ENCODE measurements at places on chromosomes 16 and 17.

DNA sequence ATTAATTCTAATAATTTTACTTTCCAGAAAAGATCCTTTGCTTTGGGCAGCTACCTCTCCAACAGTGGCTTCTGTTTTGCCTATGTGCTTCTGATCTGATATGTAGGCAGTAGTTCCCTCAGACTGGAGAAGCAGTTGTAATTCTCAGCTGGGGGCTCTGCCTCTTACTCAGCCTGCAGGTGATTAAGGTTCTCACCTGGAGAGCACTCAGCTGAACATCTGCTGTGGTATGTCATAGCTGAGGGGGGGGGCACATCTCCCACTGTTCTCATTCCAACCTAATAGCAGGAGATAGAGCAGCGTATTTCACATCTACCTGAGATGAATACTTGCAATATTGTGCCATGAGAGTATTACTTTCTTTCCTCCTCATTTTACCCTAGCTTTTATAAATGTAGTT lies 511.9 kb upstream of the CDH8 start:
- no peak for DNase-seq

- no peak for DNase-seq
These were observed 252.4 kb downstream of the IRF8 start for GRCh38 chr16:86151239-86151851.

GRCh38 chr16:10881479-10882030 lies 4.6 kb downstream of the CIITA start:
- DNase-seq: no peak

DNA sequence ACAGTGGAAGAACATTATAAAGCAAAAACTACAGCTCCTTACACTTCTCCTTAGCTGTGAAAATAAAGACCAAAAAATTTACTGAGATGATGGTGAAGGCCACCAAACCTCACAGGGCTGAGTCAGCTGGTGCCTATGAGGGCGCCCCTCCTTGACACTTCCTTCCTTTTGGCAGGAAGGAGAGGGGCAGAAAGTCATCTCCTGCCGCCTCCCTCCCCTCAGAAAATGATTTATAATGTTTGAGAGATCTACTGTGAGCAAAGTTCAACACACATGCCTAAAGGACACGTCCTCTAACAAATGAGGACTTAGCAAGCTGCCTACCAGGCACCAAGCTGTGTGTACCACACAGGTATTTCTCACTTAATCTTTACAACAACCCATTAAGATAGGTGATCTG lies 245.7 kb downstream of the PRKCA start:
- no peak for DNase-seq

- no peak for DNase-seq
These were observed 206.3 kb downstream of the RAB11FIP4 start for GRCh38 chr17:31597646-31598398.

- DNase-seq: no peak
These were observed 15.0 kb downstream of the GNA13 start for GRCh38 chr17:65041518-65041917.

GRCh38 chr17:10025976-10026901 lies 121.2 kb upstream of the RCVRN start:
- no peak for DNase-seq

GRCh38 chr17:43741636-43742035 lies 17.0 kb downstream of the SOST start:
- DNase-seq: no peak

DNA sequence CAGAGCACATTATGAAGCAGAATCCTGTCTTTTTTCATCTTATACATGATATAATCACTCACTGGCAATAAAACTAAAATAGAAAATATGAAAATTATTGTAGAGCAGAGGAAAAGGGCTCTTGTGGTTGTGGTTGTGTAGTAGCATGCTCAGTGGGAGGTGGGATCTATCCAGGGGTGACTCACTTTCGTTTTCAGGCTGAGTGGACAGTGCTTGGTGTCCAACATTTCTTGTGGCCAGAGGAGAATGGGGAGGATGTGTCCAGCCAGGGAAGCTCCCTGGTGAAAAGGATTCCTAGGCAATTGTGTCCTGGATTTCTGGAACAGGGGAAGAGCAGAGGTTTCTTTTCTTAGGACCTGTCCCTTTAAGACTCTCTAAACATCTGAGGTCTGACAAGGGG lies 31.9 kb upstream of the CPHXL start:
- DNase-seq: no peak

- DNase-seq: no peak
These were observed 2.6 kb downstream of the ARHGAP23 start for GRCh38 chr17:38430822-38431221.

- DNase-seq: no peak
These were observed 84.5 kb downstream of the SOX9 start for GRCh38 chr17:72205357-72205756.

GRCh38 chr17:1907909-1908698 lies 78.3 kb downstream of the RPA1 start:
- no peak for DNase-seq

DNA sequence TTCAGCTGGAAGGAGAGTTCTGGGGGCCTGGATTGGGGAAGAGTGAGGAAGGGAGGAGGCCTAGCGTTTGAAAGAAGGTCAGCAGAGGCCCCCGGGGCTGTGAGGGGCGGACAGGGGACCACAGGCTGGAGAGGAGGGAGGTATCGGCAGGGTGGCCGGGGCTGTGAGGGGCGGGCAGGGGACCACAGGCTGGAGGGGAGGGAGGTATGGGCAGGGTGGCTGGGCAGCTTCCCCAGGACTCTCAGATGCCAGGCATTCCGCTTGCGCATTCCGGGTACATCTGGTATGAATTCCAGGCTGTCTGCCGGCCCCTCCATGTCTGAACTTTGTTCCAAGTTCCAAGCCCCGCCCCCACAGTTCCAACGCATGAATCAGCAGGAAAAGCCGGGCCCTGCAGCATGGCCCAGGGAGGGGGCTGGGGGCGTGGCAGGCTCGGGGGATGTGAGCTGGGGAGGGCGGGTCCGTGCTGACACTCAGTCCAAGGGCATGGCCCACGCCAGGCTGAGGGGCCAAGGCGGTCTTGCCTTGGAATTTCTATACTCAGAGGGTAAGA lies 4.3 kb upstream of the TLCD2 start:
- DNase-seq: peak; percentile 86

DNA sequence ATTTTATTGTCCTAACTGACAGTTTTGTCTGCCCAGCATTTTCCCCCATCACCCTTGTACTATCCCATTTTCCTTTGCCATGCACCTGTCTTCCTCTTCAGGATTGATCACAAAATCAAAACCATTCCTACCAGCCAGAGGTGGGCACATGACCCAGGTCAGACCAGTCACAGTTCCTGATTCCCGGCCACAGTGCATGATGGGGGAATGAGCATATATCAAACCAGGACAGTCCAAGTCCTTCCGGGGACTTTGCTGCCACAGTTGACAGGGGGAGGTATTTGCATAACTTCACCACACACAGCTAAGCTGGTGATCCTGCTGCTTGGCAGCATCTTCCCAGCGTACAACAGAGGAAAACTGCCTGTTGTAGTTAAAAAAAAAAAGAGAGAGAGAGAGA lies 493.9 kb downstream of the WWOX start:
- no peak for DNase-seq

GRCh38 chr17:82863941-82864712 lies 24.3 kb upstream of the ZNF750 start:
- DNase-seq: no peak

DNA sequence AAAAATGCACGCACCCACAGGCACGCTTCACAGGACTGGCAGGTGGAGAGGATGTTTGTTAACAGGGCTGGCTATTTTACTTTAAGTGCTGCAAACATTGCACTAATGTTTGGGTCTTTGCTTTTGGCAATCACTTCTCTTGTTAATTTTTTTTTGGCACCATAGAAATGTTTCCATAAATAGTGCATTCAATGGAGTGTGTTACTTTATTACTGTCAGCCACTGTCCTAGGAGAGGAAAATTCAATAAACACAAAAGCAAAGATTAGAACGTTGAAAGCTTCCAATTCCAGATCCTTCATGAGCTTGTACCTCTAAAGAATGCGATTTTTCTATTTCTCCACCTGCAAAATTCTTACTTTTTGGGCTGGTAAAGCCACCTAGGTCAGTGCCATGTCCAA lies 743.5 kb downstream of the WWOX start:
- no peak for DNase-seq

DNA sequence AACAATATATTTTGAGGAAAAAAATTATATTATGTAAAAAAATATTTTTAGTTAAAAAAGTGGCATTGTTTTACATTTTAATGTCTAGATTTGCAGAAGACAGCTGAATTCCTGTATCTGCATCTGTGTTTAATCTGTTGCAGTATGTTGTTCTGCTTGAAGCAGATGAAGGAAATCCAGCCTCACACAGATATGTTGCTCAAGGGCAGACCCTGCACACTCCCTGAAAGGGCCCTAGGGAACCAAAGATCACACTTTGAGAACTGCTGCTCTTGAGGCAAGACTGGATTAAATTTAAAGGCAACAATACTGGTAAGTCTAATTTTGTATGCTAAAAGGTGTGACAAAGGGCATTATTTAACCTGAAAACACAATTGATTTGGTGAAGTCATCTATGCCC lies 16.4 kb upstream of the SLC6A4 start:
- DNase-seq: no peak

DNA sequence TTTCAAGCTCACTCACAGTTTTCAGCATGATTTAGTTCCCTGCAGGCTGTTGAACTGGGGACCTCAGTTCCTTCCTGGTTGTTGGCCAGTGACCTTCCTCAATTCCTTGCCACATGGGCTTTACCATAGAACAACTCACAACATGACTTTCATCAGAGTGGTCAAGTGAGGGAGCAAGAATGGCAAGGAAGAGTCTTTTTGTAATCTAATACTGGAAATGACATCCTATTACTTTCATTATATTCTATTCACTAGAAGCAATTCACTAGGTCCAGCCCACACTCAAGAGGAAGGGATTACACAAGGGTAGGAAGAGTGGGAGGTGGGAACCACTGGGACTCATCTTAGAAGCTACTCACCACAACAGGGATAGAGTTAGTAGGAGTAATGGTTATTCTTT lies 57.6 kb downstream of the SYT17 start:
- DNase-seq: no peak

GRCh38 chr16:80041410-80041809 lies 440.9 kb upstream of the MAF start:
- no peak for DNase-seq

- no peak for DNase-seq
These were observed 15.5 kb upstream of the TMEM94 start for GRCh38 chr17:75440738-75441448.

GRCh38 chr17:6120351-6120750 lies 50.2 kb downstream of the WSCD1 start:
- no peak for DNase-seq

- no peak for DNase-seq
These were observed 154.7 kb downstream of the CEP112 start for GRCh38 chr17:66037221-66037620.

Measured in progenitor cell of endocrine pancreas (in vitro differentiated cells).